ENCODE measurements at places on chromosomes 1 and 21.

DNA sequence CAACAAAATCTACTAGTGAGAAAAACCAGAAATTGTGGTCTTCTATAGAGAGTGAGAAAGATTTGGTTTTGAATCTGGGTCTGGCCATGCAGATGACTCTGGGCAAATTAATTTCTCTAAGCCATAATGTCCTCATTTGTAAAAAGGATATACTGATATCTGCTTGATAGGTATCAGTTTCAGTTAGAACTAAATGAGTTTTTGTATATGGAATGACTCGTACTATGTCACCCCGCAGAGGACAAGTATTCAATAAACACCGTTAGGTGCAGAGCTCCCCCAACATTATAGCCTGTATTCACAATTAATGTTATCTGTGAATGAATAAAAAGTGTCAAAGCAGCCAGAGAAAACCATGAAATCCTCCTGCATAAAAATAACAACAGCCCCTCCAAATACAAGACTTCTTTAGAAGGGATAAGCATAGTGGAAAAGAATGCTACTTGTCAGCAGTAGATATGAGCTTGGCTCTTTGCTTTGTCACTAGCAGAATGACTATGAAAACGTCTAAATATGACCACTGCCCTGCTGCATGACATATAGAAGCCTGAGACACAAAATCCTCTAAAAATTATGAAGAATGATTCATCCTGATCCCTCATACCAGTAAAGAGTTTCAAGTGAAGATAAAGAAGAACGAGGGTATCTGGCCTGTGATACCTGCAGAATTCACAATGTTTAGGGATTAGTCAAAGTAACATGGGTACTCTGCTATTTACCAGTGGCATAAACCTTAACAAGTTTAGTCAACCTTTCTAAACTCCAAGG, 17.8 kb downstream of the SCAF4 start:
- DNase-seq: no peak

GRCh38 chr1:177170756-177171535, at the start of gene BRINP2:
TSS of gene BRINP2 (plus strand) at chr1:177170958. CDS start at chr1:177229877, 58,919 bp downstream.
- DNase-seq: peak; percentile 95

- peak; percentile 84 for DNase-seq
Observed at GRCh38 chr1:17673329-17674072, 81.6 kb upstream of the ACTL8 start.

GRCh38 chr1:40032240-40032891, 8.2 kb upstream of the CAP1 start:
- DNase-seq: peak; percentile 80

DNA sequence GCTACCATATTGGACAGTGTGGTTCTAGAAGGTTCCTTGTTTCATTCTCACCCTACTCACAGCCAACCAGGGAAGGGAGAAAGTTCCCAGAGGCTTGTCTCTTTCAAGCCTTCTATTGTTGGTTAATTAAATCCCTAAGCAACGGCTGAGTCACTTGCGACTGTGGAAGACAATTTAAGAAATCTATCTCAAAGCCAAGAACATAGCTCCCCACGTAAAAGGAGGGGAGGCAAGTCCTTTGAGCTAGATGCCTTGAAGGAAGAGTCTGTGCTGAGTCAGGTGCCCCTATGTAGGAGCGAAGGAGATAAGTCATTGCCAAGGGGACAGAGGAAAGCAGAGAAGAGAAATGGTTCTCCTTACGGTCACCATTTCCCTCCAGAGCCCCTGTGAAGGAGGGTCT, 79.4 kb upstream of the PPP2R5A start:
- DNase-seq: no peak

DNA sequence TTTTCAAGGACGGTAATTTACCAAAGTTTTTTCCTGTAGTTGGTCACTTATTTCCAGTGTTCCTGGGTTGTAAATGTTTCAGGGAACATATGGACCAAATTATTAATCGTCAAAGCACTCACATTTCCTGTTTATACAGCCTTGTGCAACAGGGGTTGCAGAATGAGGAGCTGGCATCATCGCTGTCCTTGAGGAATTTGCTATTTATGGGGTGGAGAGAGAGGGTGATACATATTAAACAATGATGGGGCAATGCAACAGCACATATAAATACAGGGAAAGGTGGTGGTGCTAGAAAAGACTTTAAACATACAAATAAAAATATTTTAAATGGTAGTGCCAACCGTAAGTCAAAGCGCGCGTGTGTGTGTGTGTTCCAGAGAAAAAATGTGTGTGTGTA, 369.8 kb downstream of the NPHP4 start:
- DNase-seq: no peak

- DNase-seq: no peak
Observed at GRCh38 chr21:33309778-33310177, 15.0 kb upstream of the IFNAR1 start.

DNA sequence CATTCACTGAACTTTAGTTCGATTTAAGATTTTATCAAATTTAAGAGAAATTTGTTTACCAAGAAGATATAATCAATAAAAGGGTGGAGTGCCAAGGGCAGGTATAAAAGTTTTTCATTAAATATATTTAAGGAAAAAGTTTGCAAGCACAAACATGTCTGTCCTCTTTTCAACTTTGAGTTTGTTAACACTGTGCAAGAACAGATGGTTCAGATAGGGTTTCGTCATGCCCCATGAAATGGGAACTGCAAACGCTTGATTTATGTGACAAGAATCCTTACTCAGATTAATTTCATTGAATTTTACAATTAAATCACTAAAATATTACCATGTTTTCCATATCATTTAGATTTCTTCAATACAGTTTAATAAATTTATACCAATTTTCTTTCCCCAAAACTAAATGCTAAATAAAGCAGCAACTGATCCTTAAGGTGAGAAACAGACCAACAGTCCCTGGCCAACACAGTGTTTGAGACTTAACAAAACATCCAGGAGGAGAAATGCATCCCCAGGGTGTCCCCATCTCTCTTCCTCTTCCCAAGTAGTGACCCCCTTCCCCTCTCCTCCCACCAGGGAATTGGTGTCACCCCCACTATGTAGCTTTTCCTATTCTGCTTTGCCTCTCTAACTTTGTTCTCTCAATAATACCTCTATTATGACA, 292.9 kb downstream of the LTN1 start:
- no peak for DNase-seq

DNA sequence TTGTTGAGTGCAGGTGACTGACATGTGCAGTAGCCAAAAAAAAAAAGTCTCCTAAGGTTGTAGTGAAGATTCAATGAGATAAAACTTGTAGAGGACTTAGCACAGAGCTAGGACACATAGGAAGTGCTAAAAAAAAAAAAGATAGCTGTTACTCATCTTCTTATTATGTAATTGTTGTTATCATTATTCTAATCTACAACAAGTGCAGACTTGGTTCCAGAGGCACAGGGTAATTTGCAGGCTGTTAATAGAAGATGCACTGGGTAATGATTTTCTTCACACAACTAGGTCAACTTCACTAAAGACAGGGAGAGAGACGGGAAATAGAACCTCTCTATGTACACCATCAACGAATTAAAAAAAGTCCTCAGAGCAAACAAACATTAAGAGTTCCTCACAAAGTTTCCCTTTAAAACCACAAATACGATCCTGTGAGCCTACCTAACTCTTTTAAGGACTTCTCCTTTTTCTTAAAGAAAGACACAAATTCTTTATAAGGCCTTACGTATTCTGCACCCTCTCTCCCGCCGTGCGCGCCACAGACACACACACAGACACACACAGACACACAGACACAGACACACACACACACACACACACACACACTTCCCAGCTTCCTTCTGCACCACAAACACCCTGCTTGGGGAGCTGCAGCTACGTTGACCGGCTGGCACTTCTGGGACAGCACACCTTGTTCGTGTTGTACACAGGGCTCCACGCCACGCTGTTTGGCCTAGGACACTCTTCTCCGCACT, 49.8 kb upstream of the GADD45A start:
- DNase-seq: no peak

DNA sequence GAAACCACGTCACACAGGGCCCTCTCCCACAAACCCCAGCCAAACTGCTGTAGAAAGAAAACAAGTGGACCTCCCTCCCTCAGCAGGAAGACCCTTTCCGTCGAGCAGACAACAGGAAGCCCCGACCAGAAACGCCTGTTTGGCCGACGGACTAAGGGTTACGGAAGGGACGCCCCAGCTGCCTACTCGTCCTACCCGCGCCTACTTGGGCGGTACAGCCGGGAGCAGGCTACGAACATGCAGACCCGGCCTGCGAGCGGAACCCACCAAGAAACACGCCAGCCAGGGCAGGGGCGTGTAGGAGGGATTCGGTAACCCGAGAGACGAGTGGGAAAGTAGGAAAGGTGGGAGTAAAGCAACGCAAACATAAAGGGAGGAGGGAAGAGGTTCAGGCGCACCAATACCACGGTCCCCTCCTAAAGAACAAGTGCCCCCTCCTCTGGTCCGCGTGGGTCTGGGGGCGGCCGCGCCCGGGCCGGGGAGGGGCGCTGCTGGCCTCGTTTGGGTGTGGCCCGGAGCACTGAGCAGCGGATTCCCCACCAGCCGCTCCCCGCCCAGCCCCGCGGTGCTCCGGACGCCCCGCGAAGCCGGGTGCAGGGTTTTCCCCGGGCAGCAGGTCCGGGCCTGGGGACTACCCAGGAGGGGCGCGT, 450 bp downstream of the S100A10 start:
- DNase-seq: no peak

DNA sequence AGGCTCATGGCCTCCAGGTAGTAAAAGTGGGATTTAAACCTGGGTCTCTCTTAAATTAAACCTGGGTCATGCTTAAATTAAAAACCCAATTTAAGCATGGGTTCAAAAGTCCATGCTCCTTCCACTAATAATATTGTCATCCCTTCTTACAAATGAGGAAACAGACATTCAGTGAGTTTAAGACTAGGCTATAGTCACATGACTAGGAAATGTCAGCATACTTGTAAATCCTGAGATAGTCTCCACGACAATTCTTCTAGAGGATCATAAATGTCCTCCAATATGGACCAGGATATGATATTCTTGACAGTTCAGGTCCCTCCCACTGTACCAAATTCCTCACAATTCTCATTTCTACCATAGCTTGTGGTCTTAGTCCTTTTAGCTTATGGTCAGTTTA, 10.5 kb upstream of the IGFN1 start:
- DNase-seq: no peak

DNA sequence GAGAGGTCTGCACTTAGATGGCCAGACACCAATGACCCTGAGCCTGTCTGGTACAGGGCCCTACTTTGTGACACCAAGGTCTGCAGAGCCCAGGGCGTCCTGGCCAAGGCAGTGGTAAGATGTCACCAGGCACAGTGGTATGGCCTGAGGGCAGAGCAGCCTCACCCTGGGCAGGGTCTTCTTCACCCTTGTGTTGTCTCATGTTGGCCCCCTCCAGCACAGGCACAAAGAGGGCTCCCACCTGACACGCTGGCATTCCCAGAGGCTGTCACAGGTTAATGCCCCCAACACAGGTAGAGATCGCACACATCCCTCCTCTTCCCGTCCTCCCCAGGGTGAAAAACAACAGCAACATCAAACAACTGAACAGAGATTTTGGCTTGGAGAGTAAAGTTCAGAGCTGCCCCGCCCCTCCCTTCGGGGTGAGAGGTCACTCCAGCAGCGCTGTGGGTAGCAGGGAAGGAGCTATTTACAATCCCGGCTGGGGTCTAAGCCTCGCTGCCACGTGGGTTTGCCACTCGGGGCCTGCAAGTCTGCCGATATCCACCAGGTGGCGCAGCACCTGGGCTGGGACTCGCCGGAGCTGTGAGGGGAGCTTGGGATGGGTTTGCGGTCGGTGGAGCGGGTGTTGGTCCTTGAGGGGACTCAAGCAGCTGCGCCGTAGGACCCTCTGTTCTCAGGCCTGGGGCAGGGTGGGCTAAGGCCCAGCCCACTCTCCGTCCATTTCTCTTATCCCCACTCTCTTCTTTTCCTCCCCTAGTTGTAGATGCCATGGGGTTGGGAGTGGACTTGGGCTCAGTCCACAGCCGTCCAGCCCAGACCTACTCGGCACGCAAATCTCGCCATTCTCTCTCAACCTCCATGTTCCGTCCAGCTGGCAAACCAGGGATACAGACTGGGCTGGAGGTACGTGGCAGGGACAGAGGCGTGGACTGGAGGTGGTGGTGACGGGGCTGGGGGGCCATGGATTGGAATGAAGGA, 12.7 kb downstream of the EFNA3 start:
- peak; percentile 71 for DNase-seq

- no peak for DNase-seq
Observed at GRCh38 chr1:2601721-2602303, 15.2 kb downstream of the PRXL2B start.

DNA sequence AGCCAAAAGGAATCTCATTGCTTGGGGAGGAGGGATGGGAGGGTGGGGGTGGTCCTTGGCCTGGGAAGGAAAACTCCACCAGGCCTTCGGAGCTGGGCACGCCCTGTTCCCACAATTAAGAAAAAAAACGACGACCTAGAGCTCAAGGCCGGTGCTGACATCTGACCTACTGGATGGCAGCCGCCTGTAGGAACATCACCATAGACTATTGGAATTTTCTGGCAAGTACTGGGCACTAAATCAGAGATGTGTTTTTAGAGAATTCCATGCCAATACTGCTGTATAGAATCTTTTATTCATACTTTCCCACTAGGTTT, 729 bp downstream of the NADK start:
- DNase-seq: no peak

DNA sequence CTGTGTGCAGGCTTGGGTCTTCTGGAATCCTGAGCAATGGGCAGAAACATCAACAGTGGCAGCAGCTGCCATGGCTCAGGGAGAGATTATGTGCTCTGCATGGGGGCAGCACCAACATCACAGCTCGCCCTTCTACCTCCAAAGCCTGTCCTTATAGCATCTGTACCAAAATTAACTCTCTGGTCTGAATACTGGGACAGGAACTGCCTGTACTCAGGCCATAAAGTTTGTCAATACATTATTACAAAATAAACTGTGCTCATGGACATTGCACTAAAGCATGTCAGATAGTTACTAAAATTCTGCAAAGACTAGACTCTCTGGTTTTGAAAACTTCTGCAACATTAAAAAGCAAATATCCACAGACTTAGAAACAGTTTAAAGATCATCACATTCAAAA, 91.6 kb downstream of the ZC3H11B start:
- DNase-seq: no peak

DNA sequence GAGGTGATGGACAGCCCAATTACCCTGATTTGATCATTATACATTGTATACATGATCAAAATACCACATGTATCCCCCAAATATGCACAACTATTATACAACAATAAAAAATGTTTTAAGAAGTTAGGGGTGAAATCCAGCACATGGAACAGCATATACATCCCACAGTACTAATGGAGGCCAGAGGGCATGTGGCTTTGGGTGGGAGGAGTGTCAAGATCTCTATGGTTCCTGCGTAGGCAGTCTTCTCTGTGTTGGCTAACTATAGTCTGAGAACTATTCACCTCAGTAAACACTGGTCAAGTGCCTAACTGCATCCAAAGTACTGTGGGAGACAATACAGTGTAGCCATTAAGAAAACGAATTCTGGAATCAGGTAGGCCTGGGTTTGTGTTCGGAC, 74.1 kb downstream of the GADD45A start:
- DNase-seq: no peak

- DNase-seq: no peak
Observed at GRCh38 chr1:3773572-3774275, 1.2 kb downstream of the SMIM1 start.

DNA sequence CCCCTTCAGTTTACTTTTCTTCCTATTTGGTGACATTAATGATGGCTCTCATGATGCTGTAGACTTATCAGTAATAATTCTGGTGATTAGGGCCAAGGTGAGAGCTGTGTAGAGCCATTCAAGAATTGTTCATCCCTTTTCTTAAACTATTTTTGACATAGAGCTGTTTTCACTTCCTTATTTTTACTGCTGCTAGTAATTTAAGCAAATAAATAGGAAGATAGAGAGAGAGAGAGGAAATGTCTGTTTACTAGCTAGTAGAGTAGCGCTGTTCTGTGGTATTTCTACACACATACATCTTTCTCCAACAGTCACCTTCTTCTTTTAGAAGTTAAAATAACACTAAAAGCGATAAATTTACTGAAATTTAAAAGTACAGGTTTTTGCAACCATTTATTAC, 678.0 kb upstream of the ZP4 start:
- no peak for DNase-seq

All from NCI-H1092 treated with DMSO at 0.1 percent for 48 hours (cell line).